ENCODE measurements at places on chromosomes 13 and 19.

DNA sequence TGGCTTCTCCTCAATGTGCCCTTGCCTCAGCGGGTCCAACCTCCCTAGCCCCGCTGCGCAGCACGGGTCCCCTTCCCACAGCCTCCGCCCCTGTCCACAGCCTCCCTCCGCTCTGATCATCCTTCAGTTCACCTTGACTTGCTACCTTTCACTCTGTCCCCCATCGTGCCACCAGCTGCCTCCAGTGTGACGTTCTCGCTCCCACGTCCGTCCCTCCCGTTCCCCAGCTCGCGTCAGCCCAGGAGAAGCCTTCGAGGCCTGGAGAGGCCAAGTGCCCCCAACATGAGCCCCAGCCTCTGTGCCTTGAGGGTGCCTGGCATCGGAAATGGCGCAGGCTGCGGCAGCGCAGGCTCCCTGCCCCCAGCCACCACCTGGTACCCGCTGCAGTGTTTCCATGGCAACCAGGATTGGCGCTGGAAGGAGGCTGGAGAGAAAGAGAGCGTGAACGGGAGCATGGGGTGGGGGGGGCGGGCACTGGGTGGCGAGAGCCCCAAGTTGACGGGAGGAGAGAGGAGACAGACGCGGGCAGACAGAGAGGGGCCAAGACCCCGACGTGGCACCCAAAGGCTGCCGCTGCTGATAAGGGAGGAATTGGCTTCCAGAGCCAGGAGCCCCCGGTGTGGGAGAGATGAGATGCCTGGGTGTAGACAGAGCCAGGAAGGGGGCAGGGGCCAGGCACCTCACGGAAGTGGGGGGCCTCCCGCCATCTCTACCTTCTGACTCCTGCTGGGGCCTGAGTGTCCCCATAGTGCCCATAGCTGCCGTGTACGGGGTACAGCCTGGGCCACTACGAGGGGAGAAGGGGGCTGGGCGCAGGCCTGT is 844 bp upstream of the ASPDH start:
- DNase-seq = peak; percentile 2

DNA sequence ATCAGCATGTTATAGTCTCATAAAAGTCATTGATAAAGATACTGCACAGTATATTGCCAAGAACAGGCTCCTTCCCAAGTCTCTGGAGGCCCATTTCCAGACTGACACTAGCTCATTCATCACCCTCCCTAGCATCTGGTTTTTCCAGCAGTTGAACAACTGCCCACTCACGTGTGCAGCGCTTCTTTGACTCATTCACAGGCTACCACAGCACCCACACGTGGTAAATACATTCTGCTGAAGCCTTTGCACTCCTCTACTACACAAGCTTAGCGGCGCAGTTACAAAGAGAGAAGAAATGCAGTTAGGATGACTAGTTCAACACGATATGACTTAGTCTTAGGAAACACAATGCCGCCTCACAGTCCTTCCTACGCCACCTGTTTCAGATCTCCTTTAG is 87.7 kb downstream of the DOCK9 start:
- no peak for DNase-seq

DNA sequence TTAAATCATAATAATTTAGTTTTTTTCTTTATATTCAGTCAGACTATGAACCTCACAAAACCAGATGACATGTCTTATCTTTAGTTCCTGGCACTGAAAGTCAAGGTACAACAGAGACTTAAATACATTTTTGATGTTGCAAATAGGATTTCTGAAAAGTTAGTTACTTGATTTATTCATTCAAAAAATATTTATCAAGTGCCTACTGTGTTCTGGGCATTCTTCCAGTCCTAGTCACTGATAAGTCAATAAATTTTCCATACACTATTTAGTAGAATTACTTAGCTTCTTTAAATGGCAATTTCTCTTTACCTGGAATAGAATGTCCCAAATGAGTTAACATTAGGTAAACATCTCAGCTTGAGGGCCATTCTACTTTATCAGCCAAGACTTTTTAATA is 938.3 kb upstream of the PCDH9 start:
- no peak for DNase-seq

DNA sequence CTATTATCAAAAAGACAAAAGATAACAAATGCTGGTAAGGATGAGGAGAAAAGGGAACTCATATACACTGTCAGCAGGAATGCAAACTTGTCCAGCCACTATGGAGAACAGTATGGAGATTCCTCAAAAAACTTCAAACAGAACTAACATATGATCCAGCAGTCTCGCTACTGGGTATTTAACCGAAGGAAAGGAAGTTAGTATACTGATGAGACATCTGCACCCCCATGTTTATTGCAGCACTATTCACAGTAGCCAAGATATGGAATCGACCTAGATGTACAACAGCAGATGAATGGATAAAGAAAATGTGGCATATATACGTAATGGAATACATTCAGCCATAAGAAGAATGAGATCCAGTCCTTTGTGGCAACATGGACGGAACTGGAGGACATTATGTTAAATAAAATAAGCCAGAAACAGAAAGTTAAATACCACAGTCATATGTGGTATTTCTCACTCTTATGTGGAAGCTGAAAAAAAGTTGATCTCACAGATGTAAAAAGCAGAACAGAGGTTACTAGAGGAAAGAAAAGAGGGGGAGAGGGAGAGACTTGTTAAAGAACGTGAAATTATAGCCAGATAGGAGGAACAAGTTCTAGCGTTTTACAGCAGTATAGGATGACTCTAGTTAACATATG is 83.2 kb downstream of the RUBCNL start:
- no peak for DNase-seq

DNA sequence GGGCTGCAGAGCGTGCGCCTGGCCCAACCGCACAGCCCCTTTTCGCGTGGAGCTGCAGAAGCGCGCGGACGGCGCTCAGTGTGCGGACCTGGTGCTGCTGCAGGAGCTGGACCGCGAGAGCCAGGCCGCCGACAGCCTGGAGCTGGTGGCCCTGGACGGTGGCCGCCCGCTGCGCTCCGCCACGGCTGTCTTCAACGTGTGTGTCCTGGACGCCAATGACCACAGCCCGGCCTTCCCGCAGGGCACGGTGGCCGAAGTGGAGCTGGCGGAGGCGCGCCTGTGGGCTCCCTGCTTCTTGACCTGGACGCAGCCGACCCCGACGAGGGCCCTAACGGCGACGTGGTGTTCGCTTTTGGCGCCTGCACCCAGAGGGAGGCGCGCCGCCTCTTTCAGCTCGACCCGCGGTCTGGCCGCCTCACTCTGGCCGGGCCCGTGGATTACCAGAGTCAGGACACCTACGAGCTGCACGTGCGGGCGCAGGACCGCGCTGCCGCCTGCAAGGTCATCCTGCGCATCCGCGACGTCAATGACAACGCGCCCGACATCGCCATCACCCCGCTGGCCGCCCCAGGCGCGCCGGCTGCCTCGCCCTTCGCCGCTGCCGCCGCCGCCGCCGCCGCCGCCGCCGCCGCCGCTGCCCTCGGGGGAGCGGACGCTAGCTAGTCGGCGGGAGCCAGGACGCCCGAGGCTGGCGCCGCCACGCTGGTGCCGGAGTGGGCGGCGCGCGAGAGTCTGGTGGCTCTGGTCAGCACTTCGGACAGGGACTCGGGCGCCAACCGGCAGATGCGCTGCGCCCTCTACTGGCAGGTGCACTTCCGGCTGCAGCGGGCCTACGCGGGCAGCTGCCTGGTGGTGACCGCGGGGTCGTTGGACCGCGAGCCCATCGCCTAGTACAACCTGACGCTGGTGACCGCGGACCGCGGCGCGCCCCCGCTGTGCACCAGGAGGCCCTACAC is 172.2 kb downstream of the OLFM4 start:
- no peak for DNase-seq

GRCh38 chr13:77832339-77833100 is 86.1 kb downstream of the EDNRB start:
- no peak for DNase-seq

DNA sequence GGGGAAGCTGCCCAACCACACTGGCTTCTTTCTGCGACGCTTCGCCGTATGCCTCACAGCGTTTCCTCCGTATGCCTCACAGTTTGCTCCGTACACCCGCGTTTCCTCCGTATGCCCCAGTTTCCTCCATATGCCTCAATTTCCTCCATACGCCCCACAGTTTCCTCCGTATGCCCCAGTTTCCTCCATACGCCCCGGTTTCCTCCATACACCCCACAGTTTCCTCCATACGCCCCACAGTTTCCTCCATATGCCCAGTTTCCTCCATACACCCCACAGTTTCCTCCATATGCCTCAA is 22.6 kb downstream of the GAS6 start:
- no peak for DNase-seq

GRCh38 chr19:45643024-45643926 is 4.1 kb upstream of the EML2 start:
- peak; percentile 38 for DNase-seq
